HEK293T (cell line): ENCODE measurements at places on chromosomes 3 and 15.

DNA sequence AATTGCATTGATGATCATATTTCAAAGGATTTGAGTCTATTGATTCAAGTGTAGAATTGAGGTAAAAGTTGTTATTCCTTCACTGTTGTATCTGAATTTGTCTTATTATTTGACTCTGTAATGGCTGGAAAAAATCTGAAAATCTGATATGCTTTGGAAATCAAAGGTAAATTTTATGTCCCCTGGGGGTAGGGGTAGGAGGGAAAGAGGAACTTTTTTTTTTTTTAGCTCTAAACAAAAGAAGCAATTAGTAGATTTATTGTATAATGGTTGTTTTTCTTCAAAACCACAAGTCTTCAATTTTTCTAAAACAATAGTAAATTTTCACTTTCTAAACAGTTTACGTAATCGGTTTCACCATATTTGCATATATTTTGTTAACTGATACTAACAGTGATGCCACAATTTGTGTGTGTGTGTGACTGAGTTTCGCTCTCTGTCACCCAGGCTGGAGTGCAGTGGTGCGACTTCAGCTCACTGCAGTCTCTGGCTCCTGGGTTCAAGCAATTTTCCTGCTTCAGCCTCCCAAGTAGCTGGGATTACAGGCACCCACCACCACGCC, 91.7 kb upstream of the GOLGA6L4 start:
- DNase-seq = no peak

DNA sequence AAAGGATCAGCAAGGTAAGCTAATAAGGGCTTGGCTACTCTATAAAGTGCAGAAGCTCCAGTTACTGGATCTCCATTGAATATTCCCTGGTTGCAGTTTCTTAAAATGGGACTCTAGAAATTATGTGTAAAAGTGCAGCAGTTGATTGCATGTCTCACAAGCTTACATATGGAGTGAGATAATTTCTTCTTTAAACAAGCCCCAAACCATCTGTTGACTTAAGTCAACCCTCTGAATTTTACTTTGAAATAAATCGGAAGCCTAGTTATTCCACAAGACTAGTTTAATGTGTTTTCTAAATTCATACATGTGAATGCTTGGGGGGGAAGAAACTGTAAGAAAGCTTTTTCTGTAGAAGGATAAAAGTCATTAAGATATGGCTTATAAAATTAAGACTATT, 664.2 kb downstream of the NLGN1 start:
- DNase-seq = no peak

DNA sequence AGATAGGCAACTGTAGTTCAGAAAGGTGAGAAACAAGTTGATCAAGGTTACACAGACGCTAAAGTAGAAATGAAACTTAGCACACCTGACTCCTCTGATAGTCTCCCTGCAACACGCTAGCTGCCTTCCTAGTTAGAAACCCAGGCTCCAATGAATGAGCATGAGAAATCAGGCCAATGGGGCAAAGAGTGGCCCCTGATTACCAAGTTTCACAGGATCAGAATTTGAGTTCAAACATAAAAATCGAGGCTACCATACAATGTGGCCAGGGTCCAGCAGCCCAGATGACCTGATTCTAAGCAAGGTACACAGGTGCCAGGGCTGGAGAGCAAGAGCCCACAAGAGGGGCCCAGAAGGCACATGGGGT, 7.7 kb downstream of the PLD1 start:
- DNase-seq = no peak

DNA sequence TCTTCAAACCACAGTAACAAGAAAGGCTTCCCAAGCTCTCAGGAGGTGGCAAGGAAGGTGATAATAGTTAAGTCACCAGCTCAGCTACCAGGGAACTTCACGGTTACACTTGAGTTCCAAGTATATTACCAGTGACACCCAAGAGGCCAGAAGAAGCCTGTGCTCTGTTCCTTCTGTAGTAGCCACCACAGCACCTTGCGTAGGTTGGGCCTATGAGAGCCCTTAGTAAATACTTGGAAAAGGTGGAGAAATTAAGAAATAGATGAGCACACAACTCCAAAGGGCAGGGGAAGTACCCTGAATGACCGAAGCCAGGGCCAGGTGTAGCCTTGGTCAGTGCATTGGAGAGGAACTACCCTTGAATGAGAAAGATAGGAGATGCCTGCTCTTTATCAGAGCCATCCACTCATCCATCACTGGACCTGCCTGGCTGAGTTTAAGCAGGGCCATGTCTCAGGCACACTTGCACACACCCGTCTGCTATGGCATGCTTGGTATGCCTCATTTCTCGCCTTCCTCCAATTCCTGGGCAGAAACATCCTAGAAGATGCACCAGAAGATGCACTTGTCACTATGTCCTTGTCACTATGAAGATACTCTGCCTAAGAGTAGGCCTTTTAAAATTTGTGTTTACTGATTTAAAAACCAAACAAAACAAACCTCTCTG, 32.6 kb upstream of the NDUFB4 start:
- no peak for DNase-seq

- DNase-seq = peak; percentile 56
Observed at GRCh38 chr15:100601617-100602063, 344 bp downstream of the LINS1 start.

DNA sequence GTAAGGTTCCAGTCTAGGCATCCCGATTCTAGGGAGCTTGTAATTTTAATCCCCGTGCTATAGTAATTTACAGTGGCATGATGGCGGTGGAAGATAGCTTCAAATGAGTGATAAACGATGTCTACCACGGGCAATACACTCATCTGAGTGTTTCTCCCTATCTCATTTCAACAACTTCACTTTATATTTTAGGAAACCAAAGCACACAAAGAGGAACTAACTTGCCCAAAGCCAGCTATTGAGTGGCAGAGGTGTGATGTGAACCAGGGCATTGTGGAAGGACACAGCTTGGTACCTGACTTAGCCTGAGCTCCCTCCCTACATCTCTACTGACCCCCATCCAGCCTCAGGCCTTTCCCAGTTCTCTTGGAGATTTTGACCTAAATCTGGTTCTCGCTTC, 16.9 kb upstream of the FILIP1L start:
- DNase-seq = no peak

DNA sequence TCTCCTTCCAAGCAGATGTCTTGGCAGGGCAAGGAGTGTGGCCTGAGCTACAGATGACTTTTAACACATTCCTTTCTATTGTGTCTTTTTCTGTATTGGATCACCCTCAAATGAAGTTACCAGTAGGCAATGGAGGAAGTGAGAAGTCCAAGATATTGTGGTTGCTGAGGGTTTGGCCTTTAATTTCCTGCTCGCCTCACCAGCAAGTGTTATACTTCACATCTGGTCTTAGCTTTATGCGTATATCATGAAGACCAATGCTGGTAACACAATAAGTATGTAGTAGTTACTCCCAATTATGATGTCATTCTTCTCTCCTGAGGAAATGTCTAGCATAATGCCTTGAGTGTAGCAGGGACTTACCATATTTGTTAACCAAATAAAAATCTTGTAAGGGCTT, 179.9 kb downstream of the ZIC1 start:
- DNase-seq = no peak

DNA sequence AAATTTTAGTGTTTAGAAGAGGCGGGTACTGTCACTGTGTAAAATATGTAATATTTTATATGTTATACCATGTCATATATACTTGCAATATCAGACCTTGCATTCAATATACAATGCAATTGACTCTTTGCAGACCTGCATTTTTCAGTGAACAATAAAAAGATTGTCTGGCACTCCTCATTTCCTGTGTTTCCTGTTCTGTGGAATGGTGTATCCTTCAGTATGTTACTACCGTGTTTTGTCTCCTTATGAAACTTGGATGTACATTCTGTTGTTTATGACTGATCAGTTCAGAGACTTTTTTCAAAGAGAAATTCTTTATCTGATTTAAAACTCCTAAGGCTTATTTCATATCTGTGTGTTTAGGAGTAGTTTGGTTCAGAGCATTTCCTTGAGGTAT, 31.5 kb downstream of the APH1B start:
- DNase-seq = no peak

DNA sequence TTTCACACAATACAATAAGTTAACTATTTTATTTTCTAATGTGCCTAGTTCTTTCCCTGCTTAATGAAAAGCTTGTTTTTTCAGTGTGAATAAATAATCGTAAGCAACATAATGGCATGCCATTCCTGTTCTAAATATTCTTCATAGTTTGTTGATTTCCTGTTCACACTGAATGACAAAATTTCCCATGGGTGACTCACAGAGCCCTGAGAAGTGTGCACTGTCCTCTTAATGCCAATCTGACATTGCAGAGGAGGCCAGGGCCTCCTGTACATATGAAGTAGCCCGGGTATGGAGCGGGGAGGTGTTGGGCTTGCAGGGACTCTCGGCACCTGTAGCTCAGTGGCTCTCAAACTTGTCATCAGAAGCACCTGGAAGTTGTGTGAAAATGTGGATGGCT, 24.3 kb downstream of the CCR3 start:
- no peak for DNase-seq

- DNase-seq = no peak
Observed at GRCh38 chr15:58214591-58215340, 76.6 kb downstream of the AQP9 start.

DNA sequence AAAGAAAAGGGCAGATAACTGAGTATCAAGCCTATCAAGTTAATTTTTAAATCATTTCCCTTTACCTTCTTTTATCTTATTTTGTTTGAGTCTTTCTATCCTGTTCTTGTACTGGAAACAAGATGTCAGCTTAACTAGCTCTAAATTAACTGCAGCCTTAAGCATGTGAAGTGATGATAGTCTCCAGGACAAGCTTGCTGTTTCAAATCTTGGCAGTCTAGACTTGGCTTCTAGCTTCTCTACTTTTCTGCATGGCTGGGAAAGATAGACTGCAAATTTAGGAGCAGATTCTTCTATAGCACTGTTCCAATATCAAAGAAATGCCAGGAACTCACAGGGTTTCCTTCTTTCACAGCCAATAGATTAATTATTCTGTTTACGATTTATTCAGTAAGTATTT, 1034.4 kb downstream of the TUSC7 start:
- DNase-seq = no peak

- peak; percentile 65 for DNase-seq
Observed at GRCh38 chr3:187714404-187714979, 12.1 kb upstream of the RTP2 start.

GRCh38 chr3:154536751-154537150, 106.8 kb upstream of the GPR149 start:
- no peak for DNase-seq
